ENCODE measurements at places on chromosomes 2 and 18.

DNA sequence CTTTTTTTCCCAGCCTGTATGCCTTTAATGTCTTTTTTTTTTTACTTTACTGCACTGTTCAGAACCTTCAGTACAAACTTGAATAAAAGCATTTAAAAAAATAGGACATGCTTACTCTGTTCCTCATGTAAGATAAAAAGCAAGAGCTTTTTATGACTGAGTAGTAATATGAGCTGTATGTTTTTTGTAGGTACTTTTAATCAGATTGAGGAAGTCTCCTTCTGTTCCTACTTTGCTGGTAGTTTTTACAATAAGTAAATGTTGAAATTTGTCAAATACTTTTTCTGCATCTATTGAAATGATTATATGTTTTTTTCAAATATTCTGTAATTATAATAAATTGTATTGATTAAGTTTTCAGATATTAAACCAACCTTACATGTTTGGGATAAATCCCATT, 189.8 kb downstream of the FAM210A start:
- no peak for DNase-seq

DNA sequence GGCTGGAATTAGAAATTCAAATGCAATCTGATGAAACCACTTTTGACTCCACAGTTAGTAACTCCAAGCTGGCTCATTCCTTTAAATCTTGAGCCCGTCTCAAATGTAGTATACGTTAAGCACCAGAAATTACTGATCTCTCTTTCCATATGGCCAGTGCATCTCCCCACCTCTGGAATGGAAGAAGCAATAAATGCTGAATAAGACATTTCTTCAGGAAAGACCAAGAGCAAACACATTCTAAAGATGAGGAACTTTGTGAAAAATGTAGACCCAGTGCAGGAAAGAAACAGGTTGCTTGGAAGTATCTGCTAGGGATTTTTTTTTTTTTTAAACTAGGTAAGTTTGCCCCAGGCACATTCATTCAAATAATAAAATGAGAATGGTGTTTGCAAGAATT, 143.1 kb upstream of the FBXO11 start:
- DNase-seq = no peak

GRCh38 chr2:208025037-208025813, at the start of gene PLEKHM3:
TSS of gene PLEKHM3 (minus strand) at chr2:208025527. CDS start at chr2:208001639, 23,888 bp downstream.
- no peak for DNase-seq

GRCh38 chr2:127535422-127535901, at the start of gene MYO7B:
TSS of gene MYO7B (plus strand) at chr2:127535683. CDS start at chr2:127559723, 24,040 bp downstream.
- DNase-seq = no peak

DNA sequence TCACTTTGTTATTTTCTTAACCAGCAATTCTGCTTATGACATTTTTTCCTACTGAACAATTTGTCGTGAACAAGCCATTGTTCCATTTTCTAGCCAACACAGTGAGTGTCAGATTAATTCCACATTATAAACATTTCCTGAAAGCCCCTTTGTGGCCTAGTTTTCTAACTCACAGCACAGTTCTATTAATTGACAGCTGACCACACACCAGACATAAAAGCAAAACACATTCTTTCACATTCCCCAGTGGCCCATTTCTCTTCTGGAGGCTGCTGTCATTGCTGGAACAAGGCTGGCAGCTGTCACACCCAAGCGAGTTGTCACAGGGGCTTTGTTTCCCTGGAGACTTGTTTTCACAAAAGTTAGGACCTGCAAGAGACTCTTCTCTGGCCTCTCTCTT, 50.7 kb downstream of the RNF152 start:
- DNase-seq = no peak

DNA sequence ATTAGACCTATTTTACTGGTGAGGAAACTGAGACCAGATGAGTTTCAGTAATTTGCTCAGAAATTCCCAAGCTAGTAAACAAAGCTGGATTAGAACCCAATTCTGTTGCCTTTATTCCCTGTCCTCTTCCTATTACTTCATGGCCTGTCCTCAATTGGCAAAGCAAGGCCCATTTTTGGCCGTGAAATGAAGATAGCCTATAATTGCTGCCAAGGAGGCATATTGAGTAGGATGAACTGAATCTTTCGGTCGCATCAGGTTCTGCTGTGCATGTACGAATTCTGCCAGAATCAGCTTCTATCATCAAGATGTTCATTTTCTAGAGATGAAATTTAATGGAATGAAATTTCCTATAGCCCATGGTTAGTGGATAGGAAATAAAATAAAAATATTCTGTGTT, 1485.2 kb upstream of the PIK3C3 start:
- DNase-seq = no peak

DNA sequence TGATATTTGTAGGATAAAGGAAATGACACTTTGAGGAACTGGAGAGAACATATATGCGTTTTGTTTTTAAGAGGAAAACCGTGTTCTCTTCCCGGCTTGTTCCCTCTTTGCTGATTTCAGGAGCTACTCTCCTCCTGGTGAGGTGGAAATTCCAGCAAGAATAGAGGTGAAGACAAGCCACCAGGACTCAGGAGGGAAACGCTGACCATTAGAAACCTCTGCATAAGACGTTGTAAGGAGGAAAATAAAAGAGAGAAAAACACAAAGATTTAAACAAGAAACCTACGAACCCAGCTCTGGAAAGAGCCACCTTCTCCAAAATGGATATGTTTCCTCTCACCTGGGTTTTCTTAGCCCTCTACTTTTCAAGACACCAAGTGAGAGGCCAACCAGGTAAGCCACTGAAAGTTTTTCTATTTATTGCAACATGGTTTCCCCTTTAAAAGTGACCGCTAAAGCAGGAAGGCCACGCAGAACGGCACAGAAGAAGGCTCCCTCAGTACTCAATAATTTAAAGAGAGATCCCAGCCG, 735 bp downstream of the NRP2 start:
- no peak for DNase-seq

DNA sequence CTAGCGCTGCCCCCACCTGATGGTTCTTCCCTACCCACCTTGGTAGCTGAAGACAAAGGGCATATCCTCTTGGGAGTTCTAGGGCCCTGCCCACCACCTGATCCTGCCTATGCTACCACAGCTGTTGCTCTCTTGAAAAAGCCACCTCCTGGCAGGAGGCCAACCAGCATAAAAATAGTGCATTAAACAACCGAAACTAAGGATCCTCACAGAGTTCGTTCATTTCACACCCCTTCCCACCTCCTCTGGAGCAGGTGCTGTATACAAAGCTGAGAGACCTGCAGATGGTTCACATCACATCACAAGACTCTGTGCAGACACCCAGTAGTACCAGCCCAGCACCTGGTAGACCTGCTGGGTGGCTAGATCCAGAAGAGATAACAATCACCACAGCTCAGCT, 1348.0 kb upstream of the TMEFF2 start:
- no peak for DNase-seq

DNA sequence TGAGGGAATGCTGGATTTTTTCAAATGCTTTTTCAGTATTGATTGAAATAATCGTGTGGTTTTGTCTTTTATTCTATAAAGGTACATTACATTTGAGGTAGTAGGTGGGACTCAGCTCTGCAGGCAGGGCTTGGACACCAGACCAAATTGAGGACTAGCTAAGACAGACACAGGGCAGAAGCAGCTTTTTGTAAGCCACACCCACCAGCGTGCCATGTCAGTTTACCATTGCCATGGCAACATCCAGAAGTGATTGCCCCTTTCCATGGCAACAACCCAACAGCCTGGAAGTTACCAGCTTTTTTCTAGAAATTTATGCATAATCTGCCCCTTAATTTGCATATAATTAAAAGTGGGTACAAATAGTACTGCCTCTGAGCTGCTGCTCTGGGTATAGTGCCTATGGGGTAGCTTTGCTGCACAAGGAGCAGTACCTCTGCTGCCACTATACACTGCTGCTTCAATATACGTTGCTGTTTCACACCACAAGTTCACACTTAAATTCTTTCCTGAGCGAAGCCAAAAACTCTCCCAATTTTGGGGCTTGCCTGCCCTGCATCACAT, 23.6 kb upstream of the VWA3B start:
- no peak for DNase-seq

DNA sequence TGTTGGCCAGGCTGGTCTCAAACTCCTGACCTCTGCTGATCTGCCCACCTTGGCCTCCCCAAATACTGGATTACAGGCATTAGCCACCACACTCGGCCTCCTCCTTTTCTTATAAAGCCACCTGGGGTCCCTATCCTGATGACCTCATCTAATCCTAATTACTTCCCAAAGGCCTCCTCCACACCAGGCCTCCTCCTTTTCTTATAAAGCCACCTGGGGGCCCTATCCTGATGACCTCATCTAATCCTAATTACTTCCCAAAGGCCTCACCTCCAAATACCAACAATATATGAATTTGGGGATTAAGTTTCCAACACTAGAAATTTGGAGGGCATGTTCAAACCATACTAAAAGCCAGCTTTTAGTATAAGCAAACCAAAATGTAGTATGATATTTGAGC, 9.7 kb upstream of the RMC1 start:
- DNase-seq = no peak

- no peak for DNase-seq
Observed at GRCh38 chr2:100676346-100676745, 113.6 kb downstream of the PDCL3 start.

GRCh38 chr2:123999681-124000080, 25.4 kb upstream of the CNTNAP5 start:
- no peak for DNase-seq

GRCh38 chr2:96870626-96871255, 861 bp upstream of the SEMA4C start:
- no peak for DNase-seq

DNA sequence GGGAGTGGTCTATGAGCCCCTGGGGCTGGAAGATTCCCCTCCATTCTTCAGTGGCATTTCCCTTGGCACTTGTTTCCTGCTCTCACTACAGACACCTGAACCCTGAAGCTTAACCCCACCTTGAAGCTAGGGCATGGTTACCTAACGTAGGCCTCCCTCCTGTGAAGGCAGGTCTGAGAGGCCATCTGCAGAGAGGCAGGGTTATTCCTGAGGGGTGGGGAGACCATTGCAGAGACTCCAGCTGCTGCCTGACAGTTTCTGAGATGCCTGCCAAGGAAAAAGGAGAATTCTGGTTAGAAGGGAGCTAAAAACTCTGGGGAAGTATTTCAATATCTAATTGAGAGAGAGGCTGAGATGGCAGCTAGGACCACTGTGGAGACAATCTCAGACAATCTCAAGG, 119.3 kb upstream of the NDUFV2 start:
- no peak for DNase-seq

DNA sequence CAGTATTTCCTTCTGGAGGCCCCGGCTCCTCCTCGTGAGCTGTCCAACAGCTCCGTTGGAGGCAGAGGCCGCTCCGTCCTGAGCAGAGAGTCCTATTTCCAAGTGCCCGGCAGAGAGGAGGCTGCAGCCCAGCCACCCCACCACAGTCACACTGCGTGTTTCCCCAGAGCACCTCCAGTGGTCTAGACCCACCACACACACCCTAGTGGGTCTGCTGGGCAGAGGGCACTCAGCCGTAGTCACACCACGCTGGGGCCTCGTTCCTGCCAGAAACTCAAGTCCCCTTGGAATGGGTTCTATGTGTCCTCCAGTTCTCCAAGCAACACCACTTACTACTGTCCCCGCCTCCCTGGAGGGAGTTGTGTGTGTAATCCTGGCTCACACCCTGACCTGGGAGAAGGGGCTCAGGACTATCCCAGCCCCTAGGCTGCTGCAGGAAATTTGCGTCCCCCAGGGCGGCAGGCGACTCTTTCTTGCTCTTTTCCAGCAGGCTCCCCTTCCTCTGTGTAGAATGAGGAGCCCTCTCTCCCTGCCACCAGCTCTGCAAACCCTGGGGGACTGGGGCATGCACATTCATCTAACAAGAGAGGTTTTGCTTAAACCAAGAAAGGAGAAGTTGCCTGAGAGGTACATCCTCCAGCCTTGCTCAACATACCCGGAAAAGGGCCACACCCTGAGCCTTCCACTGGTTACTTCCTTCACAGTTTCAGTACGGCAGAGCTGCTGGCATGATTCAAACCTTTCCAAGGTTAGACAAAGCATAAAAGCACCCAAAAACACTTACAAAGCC, 114.1 kb downstream of the NDUFA10 start:
- no peak for DNase-seq

- DNase-seq = no peak
Observed at GRCh38 chr2:64348386-64349130, 105.4 kb upstream of the LGALSL start.

GRCh38 chr2:145551686-145552085, 1031.8 kb upstream of the ZEB2 start:
- DNase-seq = no peak

GRCh38 chr2:166892397-166892796, 4.1 kb downstream of the XIRP2 start:
- no peak for DNase-seq
